Suprapubic skin (tissue), 4 donors: ENCODE measurements at places on chromosomes 11 and 22. TPM values are rescaled to one million over a fixed set of nuclear protein-coding genes. Genes with fewer than 3 reads are reported as not detected.

The MUC15 gene
- 58.1 TPM for total RNA-seq

The CFAP68 gene
- total RNA-seq: 37.1 TPM

The ASCC2 gene
- 57.3 TPM for total RNA-seq

The CDK2AP2 gene
- 28.2 TPM for total RNA-seq

The FAM83F gene
- 54.5 TPM for total RNA-seq

The CASP1 gene
- total RNA-seq: 21.2 TPM

The CPT1A gene
- total RNA-seq: 48.6 TPM

The OR52N4 gene
- not detected for total RNA-seq

The CYP2D6 gene
- 4.7 TPM for total RNA-seq

The ACTN3 gene
- total RNA-seq: not detected

The PRR33 gene
- total RNA-seq: not detected

The RAPSN gene
- 0.59 TPM for total RNA-seq

The CADM1 gene
- total RNA-seq: 26.2 TPM

The CNGA4 gene
- total RNA-seq: not detected

The CLDN5 gene
- 79.3 TPM for total RNA-seq
